Stimulated activated CD4-positive, alpha-beta T cell treated with anti-CD3 and anti-CD28 coated beads, Interleukin-4, amount 100 ng/mL, for 24 hours (primary cell): ENCODE measurements at places on chromosomes 13 and 19.

GRCh38 chr13:40666045-40666932, at the start of gene FOXO1:
FOXO1 (minus strand) TSS chr13:40666641; CDS start chr13:40666212, 429 bp downstream.
- peak; percentile 88 for DNase-seq

- no peak for DNase-seq
These were observed 67.5 kb downstream of the STARD13 start for GRCh38 chr13:33218020-33218419.

DNA sequence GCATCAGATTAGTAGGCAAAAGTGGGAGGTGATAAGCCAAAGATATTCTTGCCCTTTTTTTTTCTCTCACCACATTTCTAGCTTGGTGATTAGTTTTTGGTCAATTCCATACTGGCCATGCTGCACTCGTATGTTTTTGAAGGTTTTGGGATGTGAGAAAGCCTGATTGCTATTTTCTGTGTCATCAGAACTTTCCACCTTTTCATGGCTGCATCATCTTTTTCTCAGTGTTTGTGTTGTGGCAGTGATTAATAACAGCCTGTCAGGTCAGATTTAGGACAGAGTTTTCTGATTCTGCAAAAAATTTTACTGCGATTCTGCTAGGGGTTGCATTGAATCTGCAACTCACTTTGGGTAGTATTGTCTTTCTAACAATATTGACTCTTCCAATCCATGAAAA, 32.9 kb downstream of the PSG1 start:
- DNase-seq, result no peak

DNA sequence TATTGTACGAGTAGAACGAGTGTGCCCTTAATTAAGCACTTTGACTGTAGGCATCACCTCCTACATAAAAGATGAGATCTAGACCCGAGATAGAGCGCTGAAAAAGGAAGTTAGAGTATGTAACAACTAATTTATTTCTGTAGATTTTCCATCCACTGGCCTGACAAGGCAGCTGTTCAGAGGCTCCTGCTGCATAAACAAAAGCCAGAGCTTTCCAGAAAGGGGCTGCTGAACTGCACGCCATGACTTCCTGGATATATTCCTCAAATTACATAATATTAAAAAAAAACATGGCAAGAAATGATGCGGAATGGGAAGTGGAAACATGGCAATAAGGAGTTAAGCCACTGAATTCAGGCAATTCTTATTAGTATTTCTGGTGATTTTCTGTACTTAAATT, 89.7 kb downstream of the AKAP11 start:
- no peak for DNase-seq

DNA sequence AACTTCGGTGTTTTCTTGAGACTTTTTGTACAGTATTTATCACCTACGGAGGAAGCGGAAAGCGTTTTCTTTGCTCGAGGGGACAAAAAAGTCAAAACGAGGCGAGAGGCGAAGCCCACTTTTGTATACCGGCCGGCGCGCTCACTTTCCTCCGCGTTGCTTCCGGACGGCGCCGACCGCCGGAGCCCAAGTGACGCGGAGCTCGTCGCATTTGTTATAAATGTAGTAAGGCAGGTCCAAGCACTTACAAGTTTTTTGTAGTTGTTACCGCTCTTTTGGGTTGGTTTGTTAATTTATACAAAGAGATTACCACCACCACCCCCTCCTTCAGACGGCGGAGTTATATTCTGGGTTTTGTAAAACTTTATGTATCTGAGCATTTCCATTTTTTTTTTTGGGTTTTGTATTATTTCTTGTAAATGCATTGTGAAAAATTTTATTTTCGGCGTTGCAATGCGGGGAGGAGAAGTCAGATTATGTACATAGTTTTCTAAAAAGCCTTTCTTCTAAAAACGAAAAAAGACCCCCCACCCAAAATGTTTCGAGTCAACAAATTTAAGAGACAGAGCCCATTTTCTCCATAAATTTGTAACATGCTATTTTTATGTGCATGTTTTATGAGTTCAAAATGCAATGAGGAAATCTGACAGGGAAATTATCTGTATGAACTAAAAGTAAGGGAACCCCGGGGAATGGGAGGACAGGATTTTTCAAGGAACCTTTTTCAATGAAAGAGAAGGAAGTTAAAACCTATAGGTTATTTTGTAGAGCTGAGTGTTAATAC, 2.3 kb downstream of the SOX1 start:
- DNase-seq, result no peak

- DNase-seq, result no peak
These were observed 21.3 kb downstream of the RNF6 start for GRCh38 chr13:26200811-26201210.

DNA sequence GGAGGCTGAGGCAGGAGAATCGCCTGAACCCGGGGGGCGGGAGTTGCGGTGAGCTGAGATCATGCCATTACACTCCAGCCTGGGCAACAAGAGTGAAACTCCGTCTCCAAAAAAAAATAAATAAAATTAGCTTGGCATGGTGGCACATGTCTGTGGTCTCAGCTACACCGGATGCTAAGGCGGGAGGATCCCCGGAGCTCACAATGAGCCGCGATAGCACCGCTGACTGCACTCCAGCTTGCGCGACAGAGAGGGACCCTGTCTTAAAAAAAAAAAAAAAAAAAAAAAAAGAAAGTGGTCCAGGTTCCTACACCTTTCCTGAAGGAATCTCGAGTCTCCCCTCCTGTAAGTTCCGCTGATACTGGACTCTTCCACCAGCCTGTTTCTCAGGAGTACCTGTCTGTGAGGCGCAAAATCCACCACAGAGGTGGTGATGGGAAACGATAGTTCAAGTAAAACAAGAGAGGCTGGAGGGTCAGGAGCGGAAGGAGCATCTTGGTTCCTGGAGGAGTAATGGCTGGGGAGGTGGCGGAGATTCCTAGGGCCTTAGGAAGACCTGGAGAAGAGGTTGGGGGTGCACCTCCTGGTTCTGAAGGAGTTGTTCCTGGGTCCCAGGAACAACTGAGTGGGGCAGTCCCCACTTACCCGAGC, 471 bp downstream of the FUT1 start:
- DNase-seq, result no peak

DNA sequence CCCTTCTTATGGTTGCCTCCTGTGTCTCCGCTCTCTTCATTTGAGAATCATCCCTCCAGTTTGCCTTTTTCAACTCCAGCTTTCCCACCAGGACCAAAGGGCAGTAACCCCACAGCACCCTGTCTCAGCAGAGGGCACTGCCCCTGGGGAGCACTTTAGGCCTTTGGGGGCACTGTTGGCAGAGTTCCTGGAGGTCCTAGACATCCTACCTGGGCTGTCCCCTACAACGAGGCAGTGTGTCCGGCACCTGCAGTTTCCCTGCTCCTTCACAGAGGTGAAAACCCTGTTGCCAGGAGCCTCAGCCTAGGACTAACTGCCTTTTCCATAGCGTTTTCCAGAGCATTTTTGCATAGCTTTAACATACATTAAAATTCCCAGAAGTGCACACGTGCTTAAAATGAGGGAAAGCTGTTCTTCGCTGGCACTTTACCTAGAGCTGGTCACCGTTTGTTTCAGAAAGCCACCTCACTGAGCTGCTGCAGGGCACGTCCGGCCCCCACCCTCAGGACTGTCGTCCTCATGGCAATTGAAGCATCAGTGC, 234.9 kb downstream of the TEX29 start:
- no peak for DNase-seq

GRCh38 chr13:78402708-78403400, 200.5 kb downstream of the POU4F1 start:
- DNase-seq, result no peak

- no peak for DNase-seq
These were observed 49.0 kb downstream of the TNFRSF19 start for GRCh38 chr13:23619068-23619855.

- no peak for DNase-seq
These were observed 234.4 kb downstream of the DNAJC15 start for GRCh38 chr13:43257765-43258164.
